Lung (tissue), 17 donors: ENCODE measurements at places on chromosomes 4 and X.

GRCh38 chr4:8108261-8108660 is 50.4 kb downstream of the ABLIM2 start:
- no peaks in the 10 kb centered on the region for H3K4me1 ChIP-seq
- H3K27ac ChIP-seq: no peak overlapping the region
- no peaks in the 10 kb centered on the region for H3K27me3 ChIP-seq
- DNase-seq: no peak
- H3K36me3 ChIP-seq: no peaks in the 10 kb centered on the region
- no peak overlapping the region for H3K4me3 ChIP-seq

DNA sequence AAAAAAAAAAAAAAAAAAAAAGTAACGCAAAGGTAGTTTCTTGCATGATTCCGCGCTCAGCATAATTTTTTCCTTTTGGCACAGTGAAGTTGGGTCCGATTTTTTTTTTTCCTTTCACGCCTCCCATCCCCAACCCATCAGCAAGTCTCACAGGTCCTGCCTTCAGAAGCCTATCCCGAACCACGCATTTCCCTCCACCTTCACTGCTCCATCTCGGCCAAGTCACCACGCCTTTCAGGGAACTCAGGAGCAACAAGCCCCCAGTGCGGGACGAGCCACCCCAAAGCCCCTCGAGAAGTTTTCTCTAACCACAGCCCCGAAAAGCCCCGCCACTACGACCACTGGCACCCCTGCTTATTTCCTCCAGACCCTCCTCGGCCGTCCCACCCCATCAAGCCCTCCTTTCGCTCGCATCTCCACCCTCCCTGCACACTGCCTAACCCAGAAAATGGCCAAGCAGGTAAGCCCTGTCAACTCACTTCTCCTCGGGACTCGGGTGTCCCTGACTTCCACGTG is 1.0 kb downstream of the SLBP start:
- H3K4me1 ChIP-seq: no peaks in the 10 kb centered on the region
- H3K36me3 ChIP-seq: no peaks in the 10 kb centered on the region
- H3K27me3 ChIP-seq: no peaks in the 10 kb centered on the region
- DNase-seq: no peak
- H3K27ac ChIP-seq: peak overlapping the region; percentile 95

DNA sequence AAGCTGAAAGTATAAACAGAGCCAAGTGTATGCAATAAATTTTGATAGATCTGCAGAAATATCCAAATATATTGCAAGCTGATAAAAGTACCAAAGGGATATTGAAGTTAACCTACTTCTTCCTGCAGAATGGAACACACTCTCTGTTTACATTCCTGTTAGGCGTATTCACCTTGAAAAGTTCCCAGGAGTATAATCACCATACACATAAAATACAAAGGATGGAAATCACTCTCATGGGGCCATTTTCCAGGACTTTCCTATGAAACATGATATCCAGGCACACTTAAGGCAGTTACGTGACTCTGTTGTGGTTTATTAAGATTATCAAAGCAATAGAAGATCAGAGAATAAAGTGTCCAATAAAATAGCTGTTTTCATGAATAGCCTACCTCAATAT is 1142.3 kb downstream of the NLGN4X start:
- H3K27me3 ChIP-seq: peaks cover 2% of the 10 kb centered on the region
- no peaks in the 10 kb centered on the region for H3K4me1 ChIP-seq
- H3K4me3 ChIP-seq: no peak overlapping the region

DNA sequence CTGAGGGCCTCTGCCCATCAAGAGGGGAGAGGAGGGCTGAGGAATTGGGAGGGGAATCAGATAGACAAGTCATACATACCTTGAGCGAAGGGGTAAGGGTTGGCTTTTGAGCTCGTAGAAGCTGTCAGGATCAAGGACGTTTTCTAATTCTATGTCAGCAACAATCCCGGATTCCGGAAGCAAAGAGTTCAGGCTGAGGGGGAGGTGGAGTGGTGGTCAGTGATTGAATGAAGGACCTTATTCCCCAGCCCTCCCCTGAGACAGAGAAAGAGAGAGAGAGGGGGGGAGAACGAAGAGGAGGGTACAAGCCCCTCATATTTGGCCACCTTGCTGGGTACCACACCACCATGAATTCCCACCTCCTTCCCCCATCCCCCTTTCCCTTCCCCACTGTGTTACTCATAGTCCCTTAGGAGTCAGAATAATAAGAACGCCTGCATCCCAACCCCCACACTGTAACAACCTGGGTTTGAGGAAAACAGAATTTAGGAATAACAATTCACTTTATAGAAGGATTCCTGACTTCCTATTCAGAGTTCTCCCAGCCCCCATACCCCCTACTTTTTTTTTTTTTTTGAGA is 2.7 kb downstream of the TFE3 start:
- DNase-seq: no peak
- H3K27me3 ChIP-seq: no peaks in the 10 kb centered on the region
- H3K27ac ChIP-seq: peak overlapping the region; percentile 76
- H3K36me3 ChIP-seq: peaks cover 7% of the 10 kb centered on the region

DNA sequence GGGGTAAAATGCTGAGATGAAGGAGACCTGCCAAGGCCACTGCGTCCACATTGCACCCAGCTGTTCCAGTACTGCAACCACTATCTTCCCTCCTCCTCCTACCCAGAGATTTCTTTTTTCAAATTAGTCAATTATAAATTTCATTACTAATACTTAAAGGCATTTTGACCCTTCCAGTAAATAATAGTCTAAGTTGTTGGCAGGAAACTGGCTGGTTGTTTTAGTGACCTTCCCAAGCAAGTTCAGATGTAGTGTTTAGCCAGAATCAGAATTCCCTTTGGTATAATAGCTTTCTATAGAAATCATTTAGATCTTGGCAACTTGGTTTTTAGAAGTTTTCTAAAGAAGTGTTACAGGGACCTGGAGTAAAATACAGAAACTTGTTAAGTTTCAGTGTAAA is 66.0 kb downstream of the AASDH start:
- H3K36me3 ChIP-seq: no peaks in the 10 kb centered on the region
- peak; percentile 39 for DNase-seq
- no peak overlapping the region for H3K27ac ChIP-seq
- H3K4me1 ChIP-seq: no peaks in the 10 kb centered on the region
- no peaks in the 10 kb centered on the region for H3K27me3 ChIP-seq

- H3K27me3 ChIP-seq: no peaks in the 10 kb centered on the region
- DNase-seq: no peak
- peaks cover 3% of the 10 kb centered on the region for H3K4me1 ChIP-seq
These were observed 194.6 kb upstream of the RBPJ start for GRCh38 chr4:26126143-26126718.

DNA sequence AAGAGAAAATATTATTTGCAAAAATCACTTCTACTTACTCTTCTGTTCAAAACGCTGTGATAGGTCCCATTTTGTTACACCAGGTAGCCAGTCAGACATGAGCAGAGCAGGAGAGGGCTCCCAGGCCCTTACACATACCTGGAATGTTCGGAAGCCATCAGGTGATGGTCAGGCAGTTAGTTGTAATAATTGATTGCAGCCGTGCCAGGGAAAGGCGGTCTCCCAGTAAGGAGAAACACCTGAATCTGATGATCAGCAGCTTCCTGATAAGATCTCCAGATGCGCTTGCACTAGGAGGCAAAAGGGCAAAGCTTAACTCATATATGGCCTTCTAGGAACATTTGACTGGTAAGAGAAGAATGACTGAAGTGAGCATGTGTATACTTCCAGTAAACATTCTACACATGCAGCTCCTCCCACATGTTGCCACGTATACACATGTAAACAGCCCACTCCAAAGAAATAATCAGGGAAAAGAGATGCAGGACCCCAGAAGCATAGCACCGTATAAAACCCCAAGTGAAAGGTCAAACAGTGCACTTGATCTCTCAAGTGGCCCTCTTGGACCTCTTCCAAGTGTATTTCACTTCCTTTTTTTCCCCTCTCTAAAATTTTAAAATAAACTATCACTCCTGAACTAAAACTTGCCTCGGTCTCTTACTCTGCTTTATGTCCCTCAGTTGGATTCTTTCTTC is 1338.0 kb downstream of the FSTL5 start:
- H3K36me3 ChIP-seq: no peaks in the 10 kb centered on the region
- no peak overlapping the region for H3K4me3 ChIP-seq
- DNase-seq: no peak
- no peaks in the 10 kb centered on the region for H3K4me1 ChIP-seq
- no peaks in the 10 kb centered on the region for H3K27me3 ChIP-seq

- no peak for DNase-seq
- H3K4me1 ChIP-seq: no peaks in the 10 kb centered on the region
- no peak overlapping the region for H3K27ac ChIP-seq
- H3K27me3 ChIP-seq: no peaks in the 10 kb centered on the region
- no peaks in the 10 kb centered on the region for H3K36me3 ChIP-seq
These were observed 506.7 kb downstream of the PCDH18 start for GRCh38 chr4:137025484-137026059.

- H3K27ac ChIP-seq: no peak overlapping the region
- H3K4me1 ChIP-seq: no peaks in the 10 kb centered on the region
- no peaks in the 10 kb centered on the region for H3K36me3 ChIP-seq
- DNase-seq: no peak
These were observed 350.1 kb downstream of the AR start for GRCh38 chrX:67893931-67894330.

GRCh38 chr4:30720661-30721184 is 554 bp downstream of the PCDH7 start:
- H3K27me3 ChIP-seq: peaks cover 11% of the 10 kb centered on the region
- peak overlapping the region; percentile 32 for H3K4me3 ChIP-seq
- peak; percentile 58 for DNase-seq
- H3K4me1 ChIP-seq: peaks cover 13% of the 10 kb centered on the region
- no peaks in the 10 kb centered on the region for H3K36me3 ChIP-seq

- no peaks in the 10 kb centered on the region for H3K27me3 ChIP-seq
- no peaks in the 10 kb centered on the region for H3K4me1 ChIP-seq
- no peak for DNase-seq
- H3K4me3 ChIP-seq: no peak overlapping the region
These were observed 17.6 kb upstream of the GK start for GRCh38 chrX:30635630-30636029.

DNA sequence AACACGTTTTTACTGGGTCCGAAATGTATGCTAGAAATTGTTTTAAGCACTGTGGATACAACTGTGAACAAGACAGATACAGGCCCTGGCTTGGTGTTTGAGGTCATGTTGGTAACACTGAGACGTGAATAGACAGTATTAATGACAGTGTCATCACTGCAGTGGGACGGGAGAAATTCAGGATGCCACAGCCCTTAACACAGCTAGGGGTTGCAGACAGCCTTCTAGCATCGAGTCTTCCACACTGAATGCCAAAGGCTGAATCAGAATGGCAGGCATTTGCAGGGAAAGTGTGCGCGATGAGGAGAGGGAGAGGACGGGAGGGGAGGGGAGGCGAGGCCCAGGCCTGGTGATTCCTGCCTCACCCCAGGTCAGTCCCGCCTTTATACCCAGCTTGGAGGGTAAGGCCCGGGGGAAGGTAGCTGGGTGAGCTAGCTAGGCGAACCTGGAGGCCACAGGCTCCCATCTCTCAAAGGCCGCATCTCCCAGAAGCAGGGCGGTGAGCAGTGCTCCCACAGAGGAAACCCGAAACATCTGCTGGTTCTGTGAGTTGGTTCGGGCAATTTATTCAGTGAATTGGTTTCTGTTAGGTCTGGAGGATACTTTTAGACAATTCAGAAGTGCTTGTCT is 44.1 kb upstream of the CLDN24 start:
- H3K4me3 ChIP-seq: no peak overlapping the region
- H3K4me1 ChIP-seq: no peaks in the 10 kb centered on the region
- H3K27ac ChIP-seq: no peak overlapping the region
- no peaks in the 10 kb centered on the region for H3K27me3 ChIP-seq
- no peaks in the 10 kb centered on the region for H3K36me3 ChIP-seq
- no peak for DNase-seq

DNA sequence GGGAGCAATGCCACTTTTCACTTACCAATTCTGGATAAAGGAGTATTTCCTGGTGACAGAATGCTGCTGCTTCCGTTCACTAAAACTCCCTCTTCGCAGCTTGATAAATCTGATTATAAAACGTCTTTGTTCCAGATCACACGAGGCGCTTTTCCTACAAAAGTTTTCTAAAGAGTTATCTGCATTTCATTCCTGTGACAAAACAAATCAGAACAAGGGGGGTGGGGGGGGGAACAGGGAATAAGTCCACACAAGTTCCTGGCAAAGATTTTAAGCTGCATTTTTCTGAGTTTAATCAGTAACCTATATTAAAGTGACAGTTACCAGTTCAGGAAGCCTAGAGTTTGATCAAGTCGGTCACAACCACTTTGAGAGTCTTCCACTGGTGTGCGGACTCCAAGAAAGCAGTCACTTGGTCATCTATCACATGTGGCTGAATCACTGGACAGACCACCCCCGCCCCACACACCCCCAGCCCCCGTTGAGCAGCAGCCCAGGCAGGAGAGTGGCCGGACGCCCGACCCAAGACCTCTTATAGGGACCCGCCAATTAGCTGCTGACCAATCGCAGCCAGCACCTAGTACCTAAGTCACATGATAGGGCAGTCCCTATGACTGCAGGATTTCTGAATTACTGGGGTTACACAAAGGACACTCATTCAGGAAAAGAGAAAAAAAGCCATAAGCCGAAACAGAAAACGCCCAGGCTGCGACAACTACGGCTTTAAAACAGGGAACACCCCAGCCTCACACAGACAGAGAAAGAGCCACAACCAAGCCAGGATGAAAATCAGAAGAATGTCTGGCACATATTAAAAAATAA is 569.3 kb upstream of the DIPK2B start:
- DNase-seq: peak; percentile 93
- no peaks in the 10 kb centered on the region for H3K36me3 ChIP-seq
- H3K4me3 ChIP-seq: peak overlapping the region; percentile 21

DNA sequence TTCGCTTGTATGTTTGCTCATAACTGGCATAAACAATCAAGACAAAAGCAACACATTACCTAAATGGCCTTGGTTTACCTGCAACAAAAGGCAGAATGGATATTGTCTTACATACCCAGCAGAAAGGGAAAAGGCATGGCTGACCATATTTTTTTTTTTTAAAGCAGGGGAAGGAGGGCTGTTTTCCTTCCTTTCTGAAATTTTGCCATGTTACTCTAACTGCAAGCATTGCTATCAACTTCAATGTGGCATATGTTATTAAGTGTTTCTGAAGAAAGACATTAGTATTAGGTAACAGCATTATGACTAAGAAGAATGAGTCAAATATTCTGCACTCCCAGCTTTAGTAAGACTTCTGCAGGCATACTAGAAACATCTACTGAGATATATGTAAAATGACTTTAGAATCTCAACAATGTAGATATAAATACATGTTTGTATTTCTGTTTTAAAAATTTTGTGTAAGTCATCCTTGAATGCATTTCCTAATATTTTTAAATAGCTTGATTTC is 512.6 kb upstream of the FAM241A start:
- H3K36me3 ChIP-seq: no peaks in the 10 kb centered on the region
- peaks cover 14% of the 10 kb centered on the region for H3K27me3 ChIP-seq
- no peak overlapping the region for H3K27ac ChIP-seq
- H3K4me1 ChIP-seq: no peaks in the 10 kb centered on the region
- no peak for DNase-seq
- H3K4me3 ChIP-seq: no peak overlapping the region

GRCh38 chrX:131397891-131398290 is 108.8 kb upstream of the IGSF1 start:
- no peaks in the 10 kb centered on the region for H3K4me1 ChIP-seq
- H3K4me3 ChIP-seq: no peak overlapping the region

DNA sequence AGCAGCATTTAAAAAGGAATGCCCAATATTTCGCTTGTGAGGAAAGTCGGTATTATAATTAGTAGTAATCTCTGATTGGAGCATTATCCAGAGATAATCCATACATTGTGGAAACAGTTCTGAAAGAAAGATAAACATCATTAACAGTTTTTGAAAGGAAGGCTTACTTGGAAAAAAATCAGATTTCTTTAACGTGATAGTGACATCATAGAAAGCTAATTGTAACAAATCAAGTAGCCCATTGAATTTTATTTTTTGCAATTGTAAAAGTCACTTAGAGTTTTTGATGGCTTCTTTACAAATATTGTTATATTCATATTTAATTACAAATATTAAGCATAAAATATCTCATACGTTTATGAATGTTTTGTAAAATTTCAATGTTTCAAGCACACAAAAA is 11.6 kb upstream of the NR3C2 start:
- H3K4me3 ChIP-seq: no peak overlapping the region
- H3K27ac ChIP-seq: no peak overlapping the region
- H3K27me3 ChIP-seq: no peaks in the 10 kb centered on the region
- no peaks in the 10 kb centered on the region for H3K36me3 ChIP-seq
